ENCODE measurements at places on chromosomes 7 and 10. TPM values are rescaled to one million over a fixed set of nuclear protein-coding genes. Genes with fewer than 3 reads are reported as not detected.

Gene ELN
- 48.4 TPM for polyA plus RNA-seq

Gene OR2A1
- polyA plus RNA-seq, result 0.44 TPM

GRCh38 chr7:47967123-47967522, 12.3 kb downstream of the HUS1 start:
- DNase-seq, result no peak

DNA sequence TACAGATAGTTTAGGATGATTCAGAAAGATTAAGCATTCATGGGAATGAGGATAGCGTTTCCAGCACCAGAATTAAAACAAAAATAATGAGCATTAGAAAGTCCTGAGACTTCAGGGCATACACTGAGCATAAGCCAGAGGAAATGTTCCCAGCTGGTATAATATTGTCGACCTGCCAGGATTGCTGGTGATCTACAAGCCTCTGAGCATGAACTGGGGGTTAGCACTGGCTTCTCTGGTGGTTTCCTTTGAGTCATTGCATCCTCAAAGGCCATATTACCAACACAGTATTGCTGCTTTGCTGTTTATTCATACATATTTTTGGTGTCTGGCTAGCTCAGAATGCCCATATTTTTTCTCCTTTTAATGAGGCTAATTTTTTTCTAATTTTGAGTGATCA, 10.7 kb upstream of the ATRNL1 start:
- no peak for DNase-seq

- no peak for DNase-seq
Measured at GRCh38 chr7:1436608-1437007, 22.7 kb downstream of the MICALL2 start.

DNA sequence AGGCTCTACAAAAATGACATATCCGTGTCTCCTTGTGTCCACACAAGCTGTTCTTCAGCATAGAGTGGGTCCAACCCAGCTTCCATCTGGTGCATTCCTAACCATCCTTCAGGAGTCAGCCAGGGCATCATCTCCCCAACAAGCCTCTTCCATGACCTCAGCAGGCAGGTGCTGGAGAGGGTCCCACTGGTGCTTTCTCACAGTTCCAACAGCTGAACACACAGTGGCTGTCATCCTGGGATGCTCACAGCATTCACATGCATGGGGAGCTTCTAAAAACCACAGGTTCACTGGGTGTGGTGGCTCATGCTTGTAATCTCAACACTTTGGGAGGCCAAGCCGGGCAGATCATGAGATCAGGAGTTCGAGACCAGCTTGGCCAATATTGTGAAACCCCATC, 6.4 kb upstream of the CYP3A4 start:
- DNase-seq, result no peak

DNA sequence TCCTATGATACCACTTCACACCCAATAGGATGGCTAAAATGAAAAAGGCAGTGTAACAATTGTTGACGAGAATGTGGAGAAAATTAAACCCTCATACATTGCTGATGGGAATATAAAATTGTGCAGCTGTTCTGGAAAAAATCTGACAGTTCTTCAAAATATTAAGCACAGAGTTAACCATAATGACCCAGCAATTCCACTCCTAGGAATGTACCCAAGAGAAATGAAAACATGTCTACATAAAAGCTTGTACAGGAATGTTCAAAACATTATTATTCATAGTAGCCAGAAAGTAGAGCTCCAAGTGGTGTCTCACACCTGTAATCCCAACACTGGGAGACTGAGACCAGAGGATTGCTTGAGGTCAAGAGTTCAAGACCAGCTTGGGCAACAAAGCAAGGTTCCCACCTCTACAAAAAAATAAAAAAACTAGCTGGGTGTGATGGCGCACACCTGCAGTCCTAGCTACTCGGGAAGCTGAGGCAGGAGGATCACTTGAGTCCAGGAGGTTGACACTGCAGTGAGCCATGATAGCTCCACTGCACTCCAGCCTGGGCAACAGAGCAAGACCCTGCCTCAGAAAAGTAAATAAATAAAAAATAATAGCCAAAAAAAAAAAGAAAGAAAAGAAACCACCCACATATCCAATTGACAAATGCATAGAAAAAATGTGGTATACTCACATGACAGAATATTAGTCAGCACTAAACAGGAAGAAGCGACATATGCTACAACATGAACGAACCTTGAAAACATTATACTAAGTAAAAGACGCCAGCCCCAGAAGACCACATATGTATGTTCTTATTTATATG, 5.0 kb downstream of the RHEB start:
- no peak for DNase-seq

GRCh38 chr7:111516612-111517011, 45.7 kb downstream of the IMMP2L start:
- DNase-seq, result no peak

DNA sequence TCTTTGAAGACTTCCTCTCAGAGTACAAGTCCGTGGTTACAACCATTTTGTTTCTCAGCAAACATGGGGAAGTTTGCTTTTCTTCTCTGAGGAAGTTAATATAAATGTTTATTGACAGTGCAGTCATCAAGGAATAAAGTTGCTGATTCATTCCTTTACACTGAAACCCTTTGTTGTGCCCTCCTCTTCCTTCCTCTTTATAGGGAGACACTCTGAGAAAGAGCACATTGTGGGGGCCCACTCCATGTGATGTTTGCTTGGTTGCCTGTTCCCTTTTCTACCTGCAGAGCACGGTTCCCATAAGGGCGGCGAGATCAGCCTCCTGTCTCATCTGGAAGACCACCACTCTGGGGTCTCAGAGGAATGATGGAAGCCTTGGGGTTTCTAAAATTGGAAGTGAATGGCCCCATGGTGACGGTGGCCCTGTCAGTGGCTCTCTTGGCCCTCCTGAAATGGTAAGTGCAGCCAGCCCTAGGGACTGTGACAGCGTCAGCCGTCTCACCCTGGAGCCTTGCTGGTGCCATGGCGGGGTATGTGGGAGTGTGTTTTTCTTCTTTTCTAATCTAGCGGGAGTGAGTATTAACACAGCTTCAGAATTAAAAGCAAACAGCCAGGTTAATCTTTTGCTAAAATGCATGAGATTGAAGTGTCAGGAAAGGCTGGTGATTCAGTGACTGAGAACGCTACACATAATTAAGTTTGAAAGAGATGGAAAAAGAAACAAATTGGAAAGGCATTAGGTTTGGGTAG, at the start of gene TBXAS1:
TBXAS1 (plus strand) TSS at position 240 of the 750 bp plus-strand sequence; CDS start at position 367, 127 bp downstream.
- peak; percentile 69 for DNase-seq

All from right renal cortex interstitium (tissue), 3 donors.